Calu3 (cell line): ENCODE measurements at places on chromosomes 12 and 14. TPM values are rescaled to one million over a fixed set of nuclear protein-coding genes. Genes with fewer than 3 reads are reported as not detected.

The GLI1 gene
- 0.54 and 0.61 TPM in 2 replicates for total RNA-seq

DNA sequence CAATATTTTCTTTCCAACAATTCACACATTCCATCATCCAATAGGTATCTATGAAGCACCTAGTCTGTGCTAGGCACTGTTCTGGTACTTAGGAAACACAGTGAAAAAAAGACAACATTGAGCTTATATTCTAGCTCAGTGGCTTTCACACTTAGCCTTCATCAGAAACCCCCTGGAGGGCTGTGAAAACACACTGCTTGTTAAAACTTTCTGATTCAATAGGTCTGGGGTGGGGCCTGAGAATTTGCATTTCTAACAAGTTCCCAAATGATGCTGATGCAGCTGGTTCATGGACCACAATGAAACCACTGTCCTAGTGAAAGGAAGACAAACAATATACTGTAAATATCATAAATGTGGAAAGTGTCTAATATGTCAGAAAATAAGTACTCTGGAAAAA lies 5.9 kb downstream of the VTI1B start:
- no peak overlapping the region for H3K27ac ChIP-seq
- H3K4me3 ChIP-seq: no peak overlapping the region
- no peaks in the 10 kb centered on the region for H3K27me3 ChIP-seq
- DNase-seq: no peak
- H3K4me1 ChIP-seq: peaks cover 9% of the 10 kb centered on the region
- H3K36me3 ChIP-seq: peaks cover 2% of the 10 kb centered on the region

DNA sequence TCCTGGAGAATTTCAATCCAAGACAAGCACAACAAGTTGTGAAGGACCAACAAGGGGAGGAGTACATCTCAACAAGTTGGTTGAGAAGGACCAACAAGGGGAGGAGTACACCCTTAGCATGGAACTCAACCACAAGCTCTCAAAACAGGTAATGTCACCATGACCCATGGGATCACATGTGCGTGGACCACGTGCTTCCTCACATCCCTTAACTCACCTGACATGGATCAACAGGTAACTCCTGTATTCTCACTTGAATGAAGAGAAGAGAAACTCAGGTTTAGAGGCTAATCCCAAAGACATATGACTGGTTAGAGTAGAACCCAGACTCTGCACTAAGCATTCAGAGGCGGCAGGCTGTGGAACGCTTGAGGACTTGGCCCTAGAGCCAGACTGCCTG lies 6.2 kb downstream of the CRACR2A start:
- H3K36me3 ChIP-seq: no peaks in the 10 kb centered on the region
- peaks cover 16% of the 10 kb centered on the region for H3K27me3 ChIP-seq
- H3K27ac ChIP-seq: no peak overlapping the region
- H3K4me3 ChIP-seq: no peak overlapping the region
- DNase-seq: no peak
- H3K4me1 ChIP-seq: no peaks in the 10 kb centered on the region

DNA sequence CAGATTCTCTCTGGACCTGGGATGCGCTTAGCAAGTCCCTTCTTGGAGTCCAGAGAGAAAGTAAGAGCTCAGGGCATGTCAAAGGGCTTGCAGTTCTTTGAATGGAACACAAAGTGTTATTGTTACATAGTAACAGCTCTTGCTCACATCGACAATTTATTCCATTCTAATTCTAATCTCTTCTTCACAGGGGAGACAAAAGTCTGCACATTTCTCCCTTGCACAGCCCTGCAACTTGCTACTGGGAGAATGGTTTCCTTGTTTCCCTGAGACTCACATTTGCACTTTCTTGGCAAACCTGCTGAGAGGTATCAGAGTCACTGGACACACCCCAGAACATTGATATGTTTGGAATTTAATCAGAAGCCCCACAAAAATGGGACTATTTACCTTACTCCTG lies 209.9 kb upstream of the IGF1 start:
- H3K27me3 ChIP-seq: no peaks in the 10 kb centered on the region
- H3K4me1 ChIP-seq: peaks cover 40% of the 10 kb centered on the region
- no peaks in the 10 kb centered on the region for H3K36me3 ChIP-seq
- peak overlapping the region; percentile 2 for H3K4me3 ChIP-seq

DNA sequence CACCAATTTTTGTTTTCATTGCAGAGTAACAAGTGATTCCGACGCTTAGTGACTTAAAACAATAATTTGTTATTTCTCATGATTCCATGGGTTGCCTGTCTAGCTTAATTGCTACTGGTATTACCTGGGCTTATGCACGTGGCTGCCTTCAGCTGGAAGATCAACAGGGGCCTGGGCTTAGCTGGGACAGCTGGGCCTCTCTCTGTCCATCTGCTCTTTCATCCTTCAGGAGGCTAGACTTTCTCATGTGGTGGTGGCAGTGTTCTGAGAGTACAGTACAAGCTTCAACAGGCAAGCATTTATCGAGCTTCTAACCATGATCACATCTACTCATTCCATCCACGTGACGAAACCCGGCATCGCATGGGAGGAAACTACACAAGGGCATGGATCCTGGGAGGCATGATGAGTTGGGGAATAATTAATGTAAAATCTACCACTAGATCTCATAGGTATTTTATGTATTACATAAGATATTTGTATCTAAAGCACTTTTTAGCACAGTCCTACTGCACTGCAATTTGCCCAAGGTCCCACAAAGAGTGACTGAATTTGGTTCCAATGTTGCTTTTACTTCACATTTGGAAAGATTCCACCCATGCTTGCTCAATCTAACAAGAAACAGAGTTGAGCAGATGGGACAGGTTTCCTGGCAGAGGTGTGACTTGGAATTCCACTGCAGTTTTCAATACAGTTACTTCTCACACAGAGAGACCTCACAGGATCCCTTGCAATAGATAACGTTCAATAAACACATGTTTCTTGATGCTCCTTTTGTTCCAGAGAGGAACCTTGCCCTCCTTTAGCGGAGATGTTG lies 153.1 kb upstream of the FRMD6 start:
- H3K4me3 ChIP-seq: no peak overlapping the region
- DNase-seq: no peak
- no peaks in the 10 kb centered on the region for H3K27me3 ChIP-seq
- H3K27ac ChIP-seq: no peak overlapping the region
- H3K36me3 ChIP-seq: no peaks in the 10 kb centered on the region

The FGF6 gene
- not detected in 2 replicates for total RNA-seq

The KRT78 gene
- 0.59 and 0.69 TPM in 2 replicates for total RNA-seq

DNA sequence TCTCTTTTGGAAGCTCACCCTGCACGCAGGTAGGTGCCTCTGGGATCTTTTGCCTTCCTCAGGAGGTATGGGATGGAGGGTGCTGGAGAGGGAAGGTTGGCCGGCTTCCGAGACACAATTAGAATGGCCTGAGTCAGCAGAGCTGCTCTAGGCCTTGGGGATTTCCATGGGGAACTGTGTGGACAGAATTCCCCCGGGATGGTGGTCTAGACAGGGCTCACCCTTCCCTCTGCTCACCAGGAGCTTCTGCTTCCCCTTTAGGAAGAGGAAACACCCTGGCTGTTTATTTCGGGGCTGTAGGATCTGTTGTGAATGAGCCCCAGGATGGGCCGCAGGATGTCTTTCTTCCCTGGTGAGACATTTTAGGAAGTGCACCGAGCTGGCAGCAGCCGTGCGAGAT lies 43.7 kb upstream of the TMED10 start:
- H3K4me1 ChIP-seq: peaks cover 28% of the 10 kb centered on the region
- H3K36me3 ChIP-seq: peaks cover 4% of the 10 kb centered on the region
- no peak overlapping the region for H3K27ac ChIP-seq
- no peaks in the 10 kb centered on the region for H3K27me3 ChIP-seq
- DNase-seq: no peak
- no peak overlapping the region for H3K4me3 ChIP-seq
